Stimulated activated CD4-positive, alpha-beta T cell treated with anti-CD3 and anti-CD28 coated beads, Interleukin-4, amount 100 ng/mL, for 48 hours (primary cell): ENCODE measurements at places on chromosomes 5 and 9.

GRCh38 chr5:116225281-116225922, 140.6 kb downstream of the COMMD10 start:
- no peak for DNase-seq

DNA sequence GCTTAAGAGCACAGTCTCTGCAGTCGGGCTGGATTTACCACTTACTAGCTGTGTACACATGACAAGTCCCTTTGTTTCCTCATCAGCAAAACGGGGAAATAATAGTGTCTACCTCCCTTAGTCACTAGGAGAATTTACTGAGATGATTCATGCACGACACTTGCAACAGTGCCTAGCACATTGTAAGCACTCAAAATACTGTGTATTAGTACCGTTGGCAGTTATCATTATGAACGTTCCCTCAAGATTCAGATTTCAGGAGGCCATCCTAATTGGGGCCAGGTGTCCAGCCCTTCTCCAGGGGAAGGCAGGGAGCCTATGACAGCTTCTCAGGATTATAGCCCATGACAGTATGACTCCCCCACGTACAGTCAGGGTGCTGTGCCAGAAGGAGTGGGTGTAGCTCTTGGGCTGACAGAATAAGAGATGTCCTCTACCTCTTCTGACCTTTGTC, 164.3 kb downstream of the DOCK2 start:
- no peak for DNase-seq

DNA sequence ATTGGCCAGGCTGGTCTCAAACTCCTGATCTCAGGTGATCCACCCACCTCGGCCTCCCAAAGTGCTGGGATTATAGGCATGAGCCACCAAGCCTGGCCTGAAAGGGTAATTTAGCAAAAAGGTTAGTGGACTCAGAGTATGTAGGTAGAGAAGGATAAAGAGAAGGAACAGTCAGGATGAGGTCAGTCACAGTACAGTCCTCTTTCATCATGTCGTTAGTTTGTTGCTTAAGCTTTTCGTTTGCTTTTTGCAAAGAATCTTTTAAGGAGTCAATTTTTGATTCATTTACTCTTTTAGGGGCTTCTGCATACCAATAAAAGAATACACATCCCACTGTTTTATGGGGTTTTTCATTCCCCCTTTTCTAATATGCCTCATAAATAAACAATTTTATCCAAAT, 17.8 kb upstream of the GBGT1 start:
- no peak for DNase-seq

DNA sequence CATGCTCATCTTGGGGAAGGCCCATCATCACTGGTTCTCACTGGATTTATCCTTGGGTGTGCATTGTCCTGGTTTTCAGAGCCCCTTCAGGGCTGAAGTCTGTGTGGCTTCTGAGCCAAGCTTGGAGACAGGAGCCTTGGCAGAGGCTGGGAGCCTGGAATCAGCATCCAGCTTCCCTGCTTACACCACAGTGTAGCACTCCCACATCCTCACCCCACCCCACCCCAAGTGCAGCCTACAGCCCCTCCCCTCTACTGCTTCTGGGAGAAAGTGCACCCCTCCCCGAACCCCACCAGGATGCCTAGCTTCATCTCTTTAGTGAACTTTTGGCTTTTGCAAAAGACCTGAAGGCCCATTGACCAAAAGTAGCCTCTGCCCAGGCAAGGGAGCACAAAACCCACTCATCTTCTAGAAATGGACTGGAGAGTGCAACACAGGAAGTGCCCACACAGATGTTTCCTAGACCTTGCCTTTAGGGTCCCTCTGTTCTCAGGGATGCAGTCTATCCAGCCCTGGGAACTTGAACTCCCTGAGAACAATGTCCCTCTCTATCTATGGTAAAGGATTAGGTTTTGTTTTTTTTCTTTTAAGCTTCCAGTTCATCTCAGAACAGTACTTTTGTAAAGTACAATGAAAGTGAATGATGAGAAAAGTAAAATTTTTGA, 189.7 kb downstream of the PALM2AKAP2 start:
- DNase-seq = no peak

GRCh38 chr5:40995801-40996586, 75.1 kb downstream of the MROH2B start:
- DNase-seq = no peak

DNA sequence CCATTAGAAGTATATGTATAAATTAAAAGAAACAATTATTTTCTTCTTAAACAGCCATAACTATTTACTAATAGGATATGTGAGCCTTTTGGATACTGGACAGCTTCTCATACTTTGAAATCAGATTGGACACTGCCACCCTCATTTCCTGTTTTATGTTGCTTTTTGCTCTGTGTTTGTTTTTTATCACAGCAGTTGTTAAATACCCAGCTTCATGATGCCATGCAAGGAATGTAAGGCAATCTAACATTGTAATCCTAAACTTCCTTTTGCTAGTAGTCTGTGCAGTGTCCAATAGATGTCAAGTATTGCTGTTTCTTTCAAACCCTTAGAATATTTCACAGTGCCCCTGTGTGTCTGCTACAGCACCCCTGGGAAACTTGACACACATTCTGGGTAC, 56.2 kb downstream of the CNTLN start:
- no peak for DNase-seq

DNA sequence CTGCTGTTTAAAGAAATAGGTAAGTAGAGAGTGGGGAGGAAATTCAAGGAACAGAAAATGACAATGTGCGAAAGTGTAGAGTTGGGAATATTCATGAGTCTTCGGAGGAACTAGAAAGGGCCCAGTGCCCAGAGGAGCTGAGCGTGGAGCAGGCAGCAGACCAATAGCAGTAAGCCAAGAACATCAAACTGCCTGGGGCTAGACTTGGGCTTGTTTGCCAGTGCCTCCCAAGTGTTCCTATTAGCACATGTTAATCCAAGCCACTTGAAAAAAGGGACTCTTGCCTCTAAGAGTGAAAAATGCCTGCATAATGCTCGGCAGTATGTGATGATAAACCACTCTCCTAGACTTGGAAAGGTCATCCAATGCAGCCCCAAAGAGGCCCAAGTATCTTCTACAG, 1.2 kb upstream of the TAL2 start:
- no peak for DNase-seq

DNA sequence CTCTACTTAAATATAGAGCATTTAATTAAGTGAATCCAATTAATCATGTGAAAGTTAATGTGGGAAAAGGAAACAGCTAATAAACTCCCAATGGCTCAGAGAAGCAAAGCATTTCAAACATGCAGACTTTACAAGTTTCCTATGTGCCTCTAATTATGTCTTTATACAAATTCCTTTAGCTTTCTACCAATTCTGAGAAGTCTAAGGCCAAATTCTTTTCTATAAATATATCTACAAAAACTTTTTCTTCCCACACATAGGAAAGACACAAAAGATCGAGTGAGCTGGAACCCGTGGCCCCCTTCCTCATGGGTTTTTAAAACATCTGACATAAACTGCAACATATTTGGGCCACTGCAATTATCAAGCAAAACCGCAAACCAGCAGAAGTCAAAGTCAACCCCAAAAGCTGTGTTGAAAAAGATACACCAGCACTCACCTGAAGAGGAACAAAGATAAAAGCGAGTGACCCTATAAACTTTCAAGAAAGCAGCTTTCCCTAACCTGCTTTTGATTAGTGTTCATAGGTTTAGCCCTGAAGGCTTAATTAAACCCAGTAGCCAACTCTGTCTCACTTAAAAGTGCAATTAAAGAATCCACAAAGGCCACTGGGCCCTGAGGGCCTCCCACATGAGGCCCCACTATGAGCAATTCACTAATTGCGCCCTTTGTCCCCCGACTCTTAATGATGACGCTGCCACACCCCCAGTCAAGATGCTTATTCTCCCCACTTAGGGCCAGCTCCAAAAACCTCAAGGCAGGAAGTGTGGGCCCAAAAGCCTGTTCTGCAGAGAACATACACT, 12.1 kb downstream of the SEMA5A start:
- no peak for DNase-seq

DNA sequence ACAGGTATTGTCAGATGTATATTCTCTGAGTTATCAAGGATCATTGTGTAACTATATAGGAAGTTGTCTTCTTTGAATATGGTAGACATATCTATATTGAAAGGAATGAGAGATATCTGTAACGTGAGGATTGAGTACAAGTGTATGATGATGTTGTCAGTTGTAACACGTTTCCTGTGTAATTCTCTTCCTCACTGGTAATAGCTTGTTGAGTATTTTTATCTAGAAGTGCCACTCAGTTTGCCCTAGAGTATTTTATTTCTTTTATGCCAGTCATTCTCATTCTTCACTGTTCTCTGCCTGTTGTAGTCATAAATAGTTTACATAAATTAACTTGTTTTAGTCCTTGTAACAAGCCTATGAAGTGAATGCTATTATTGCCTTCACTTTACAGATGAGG, 172.1 kb downstream of the BAAT start:
- no peak for DNase-seq

- no peak for DNase-seq
Observed at GRCh38 chr9:68975365-68976043, 38.4 kb downstream of the PRKACG start.

GRCh38 chr5:171750311-171750788, 35.3 kb upstream of the SMIM23 start:
- no peak for DNase-seq

GRCh38 chr9:121734465-121734864, 83.0 kb downstream of the DAB2IP start:
- no peak for DNase-seq

DNA sequence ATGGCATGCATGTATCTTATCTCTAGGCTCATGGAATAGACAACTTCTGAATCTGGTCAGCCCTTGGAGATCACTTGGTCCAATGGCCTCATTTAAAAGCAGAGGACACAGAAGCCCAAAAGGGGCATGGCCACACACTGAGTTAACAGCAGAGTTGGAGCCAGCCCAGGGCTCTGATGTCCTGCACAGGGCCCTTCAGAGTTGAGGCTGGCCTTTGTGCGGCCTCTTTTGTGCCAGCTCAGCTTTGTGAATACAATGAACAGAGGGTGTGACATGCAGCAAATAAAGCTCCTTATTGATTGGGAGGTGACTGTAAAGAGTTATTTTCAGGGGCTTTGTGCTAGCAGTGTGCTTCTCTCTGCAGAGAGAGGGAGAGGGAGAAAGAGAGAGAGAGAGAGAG, 150.1 kb upstream of the STK32A start:
- no peak for DNase-seq

DNA sequence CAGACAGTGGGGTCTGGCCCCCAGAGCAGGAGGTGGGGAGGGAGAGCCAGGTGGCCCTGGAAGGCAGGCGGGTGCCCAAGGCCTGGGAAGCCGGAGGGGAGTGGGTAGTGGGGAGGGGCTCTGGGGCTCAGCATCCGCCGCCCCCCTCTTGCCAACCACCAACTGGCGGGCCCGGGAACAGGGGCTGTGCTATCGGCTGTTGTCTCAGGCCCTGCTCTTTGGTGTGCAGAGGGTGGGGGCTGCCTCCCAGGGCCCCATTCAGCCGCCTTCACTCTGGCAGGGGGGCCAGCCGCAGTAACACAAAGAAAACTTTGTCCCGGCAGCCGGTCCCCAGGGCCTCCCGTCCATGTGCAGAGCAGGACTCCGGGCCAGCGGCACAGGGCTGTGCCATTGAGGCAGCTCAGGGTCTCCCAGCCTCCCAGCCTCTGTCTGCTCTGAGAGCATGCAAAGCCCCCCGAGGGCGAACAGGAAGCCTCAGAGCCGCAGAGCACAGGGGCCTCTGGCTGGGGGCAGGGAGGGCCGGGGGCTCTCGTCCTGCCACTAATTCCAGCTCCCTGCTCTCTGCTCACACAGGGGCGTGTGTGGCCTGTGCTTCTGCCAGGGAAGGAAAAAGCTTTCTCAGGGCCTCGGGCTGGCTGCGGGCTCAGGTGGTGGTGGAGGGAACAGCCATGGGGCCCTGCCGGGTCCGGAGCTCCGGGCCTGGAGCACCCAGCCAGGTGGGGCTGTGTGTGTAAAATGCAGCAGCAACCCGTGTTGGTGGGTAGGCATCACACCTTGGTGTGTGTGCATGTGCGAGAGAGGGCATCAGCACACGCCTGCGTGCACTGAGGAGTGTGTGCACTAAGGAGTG, 54.2 kb upstream of the NOTCH1 start:
- DNase-seq = no peak

DNA sequence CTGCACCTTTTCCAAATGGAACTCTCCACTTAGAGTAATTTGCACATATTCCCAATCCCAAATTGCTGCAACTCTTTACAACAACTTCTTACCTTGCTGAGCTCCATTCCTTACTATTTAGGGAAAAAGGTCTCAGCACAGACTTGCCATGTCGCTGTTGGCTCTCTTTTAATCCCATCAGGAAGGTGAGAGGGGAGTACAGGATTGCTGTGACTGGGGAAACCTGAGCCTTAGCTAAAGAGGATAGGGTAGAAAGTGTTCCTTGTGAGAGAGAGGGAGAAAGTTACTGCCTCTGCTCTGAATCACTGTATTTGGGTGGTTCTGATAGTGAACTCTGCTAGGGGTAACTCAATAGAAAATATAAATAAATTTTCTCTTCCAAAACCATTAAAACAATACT, 43.7 kb upstream of the GABRA1 start:
- no peak for DNase-seq

GRCh38 chr9:11779971-11780370, 913.2 kb upstream of the TYRP1 start:
- DNase-seq = no peak

- DNase-seq = no peak
Observed at GRCh38 chr5:93578813-93579691, 2.0 kb downstream of the NR2F1-AS1 start.

- no peak for DNase-seq
Observed at GRCh38 chr5:113068559-113068958, 92.0 kb downstream of the DCP2 start.

- no peak for DNase-seq
Observed at GRCh38 chr5:53027913-53028312, 38.8 kb downstream of the ITGA2 start.

- no peak for DNase-seq
Observed at GRCh38 chr9:137679249-137679648, 60.4 kb downstream of the EHMT1 start.

DNA sequence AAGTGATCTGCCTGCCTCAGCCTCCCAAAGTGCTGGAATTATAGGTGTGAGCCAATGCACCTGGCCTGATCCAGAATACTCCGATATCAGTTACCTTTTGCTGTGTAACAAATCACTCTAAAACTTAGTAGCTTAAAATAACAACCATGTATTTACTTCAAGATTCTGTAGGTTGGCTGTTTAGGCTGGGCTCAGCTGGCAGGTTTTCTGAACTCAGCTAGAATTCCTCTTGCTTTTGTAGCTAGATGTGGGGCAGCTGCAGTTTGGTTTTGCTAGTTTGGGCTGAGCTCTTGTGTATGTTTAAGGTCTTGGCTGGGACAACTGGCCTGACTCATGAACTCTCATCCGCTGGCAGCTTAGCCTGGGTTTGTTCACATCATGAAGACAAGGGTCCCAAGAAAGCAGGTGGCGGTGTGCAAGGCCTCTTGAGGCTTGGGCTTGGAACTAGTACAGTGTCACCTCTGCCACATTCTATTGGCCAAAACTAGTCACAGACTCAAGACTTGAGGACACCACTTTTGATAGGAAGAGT, 138.3 kb upstream of the SHB start:
- no peak for DNase-seq

GRCh38 chr9:79000230-79001002, 571.3 kb upstream of the TLE4 start:
- no peak for DNase-seq

DNA sequence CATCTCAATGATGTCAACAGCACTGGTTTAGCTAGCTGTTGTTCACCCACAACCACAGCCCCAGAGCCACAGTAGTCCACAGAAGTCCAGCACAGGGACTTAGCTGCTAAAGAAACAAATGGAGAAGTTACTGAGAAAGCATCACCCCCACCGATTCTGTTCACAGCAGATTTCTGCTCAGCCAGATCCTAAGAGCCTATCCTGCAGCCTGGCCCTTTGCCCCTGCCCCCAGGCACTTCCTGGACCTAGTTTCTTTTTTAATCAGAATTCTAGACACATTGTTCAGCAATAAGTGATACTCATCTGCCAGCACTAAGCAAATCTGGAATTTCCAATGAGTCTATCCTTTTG, 7.4 kb downstream of the B4GALT1 start:
- peak; percentile 53 for DNase-seq
